Liver (tissue), 10 donors: ENCODE measurements at places on chromosomes 3 and 15.

- no peak for DNase-seq
Measured at GRCh38 chr3:127006781-127007436, 24.0 kb downstream of the PLXNA1 start.

DNA sequence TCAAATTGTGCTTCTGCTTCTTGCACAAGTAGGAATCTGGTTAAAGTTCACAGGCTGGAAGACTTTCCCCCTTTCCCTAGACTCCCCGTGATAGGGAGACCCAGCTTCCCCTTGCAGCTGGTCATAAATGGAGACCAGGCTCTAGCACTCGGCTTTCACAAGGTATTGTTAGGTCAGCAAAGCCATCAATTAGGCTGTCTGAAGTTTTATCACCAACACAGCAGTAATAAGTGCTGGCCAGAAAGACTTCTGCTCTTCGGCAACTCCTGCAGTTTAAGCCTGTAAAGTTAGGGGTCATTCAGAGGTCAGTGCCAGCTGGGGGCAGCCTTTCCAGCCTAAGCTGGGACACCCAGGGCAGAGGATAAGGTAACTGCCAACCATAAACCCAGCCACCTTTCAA lies 203.4 kb downstream of the MEIS2 start:
- no peak for DNase-seq

- no peak for DNase-seq
Measured at GRCh38 chr3:74808506-74809275, 194.2 kb upstream of the CNTN3 start.

- peak; percentile 53 for DNase-seq
Measured at GRCh38 chr3:126474498-126475412, 936 bp downstream of the ZXDC start.

DNA sequence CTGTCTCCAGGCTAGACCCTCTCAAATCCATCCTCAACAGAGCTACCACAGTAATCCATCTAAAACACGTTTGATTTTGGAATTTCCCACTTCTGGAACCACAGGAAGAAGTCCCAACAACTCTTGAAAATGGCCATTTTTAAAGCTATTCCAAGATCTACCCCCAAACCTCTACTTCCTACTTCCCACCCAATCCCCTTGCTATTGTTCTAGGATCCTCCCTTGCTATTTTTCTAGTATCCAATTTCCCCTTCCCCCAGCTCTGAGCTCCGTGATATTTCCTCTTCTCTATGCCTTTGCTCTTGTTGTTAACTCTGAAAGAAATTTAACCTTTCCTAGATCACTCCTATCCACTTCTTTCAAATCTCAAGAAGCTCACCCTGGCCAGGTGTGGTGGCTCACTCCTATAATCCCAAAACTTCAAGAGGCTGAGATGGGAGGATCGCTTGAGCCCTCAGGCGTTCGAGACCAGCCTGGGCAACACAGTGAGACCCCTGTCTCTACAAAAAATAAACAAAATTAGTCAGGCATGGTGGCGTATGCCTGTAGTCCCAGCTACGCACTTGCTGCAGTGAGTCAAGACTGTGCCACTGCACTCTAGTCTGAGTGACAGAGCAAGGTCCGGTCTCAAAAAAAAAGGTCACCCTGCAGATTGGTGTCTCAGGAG lies 13.0 kb downstream of the UACA start:
- no peak for DNase-seq

DNA sequence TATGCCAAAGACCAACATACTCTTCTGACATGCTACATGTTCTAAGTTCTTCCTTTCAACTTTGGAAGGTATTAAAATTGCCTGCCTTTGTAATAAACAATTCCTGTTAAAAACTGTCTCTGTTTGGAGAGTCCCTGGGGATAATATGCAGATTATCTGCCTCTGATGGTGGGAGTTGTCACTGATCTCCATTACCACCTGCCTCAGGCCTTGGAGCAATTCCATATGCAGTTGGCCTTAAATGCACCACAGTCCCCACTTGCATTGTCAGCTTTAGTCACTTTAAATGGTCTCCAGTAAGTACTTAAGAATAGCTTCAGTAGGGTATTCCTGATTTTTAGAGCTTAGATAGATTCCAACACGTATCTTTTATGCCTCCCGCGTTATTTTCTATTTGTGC lies 121.1 kb upstream of the GOLIM4 start:
- no peak for DNase-seq

GRCh38 chr3:187920913-187921312 lies 175.6 kb upstream of the BCL6 start:
- no peak for DNase-seq

GRCh38 chr3:154111365-154111935 lies 9.7 kb upstream of the ARHGEF26 start:
- no peak for DNase-seq

DNA sequence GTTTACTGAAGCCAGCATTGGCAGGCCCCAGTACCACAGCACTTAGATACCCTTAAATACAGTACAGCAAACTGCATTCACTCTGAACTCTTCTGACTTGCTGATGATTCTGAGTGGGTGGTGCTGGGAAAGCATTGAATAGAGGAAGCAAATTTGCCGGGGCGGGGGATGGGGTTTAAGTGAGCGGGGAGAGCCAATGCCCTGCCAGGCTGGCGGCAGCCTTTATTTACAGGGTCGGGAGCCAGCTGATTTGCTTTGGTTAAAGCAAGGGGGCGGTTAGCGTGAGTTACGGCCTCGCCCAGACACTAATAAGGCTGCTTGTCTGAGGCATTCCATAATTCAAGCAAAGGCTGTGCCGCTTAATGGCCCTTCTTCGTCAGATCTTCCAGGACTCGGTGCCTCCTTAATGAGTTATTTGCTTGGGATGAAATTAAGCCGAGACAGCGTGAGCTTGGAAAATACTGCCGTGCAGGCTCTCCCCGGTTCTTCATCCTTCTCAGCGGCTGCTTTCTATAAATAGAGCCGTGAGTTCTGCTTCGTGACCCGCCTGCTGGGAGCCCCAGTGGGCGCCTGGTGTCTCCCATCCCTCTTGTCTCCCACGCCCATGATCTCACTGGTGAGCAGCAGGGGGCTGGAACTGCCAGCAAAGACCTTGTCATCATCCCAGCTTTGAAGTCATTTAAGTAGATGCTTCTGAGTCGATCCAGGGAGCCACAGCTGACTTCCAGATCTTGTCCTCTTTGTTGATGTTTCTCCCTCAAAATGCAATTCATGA lies 25.8 kb downstream of the SPSB4 start:
- DNase-seq = peak; percentile 40

DNA sequence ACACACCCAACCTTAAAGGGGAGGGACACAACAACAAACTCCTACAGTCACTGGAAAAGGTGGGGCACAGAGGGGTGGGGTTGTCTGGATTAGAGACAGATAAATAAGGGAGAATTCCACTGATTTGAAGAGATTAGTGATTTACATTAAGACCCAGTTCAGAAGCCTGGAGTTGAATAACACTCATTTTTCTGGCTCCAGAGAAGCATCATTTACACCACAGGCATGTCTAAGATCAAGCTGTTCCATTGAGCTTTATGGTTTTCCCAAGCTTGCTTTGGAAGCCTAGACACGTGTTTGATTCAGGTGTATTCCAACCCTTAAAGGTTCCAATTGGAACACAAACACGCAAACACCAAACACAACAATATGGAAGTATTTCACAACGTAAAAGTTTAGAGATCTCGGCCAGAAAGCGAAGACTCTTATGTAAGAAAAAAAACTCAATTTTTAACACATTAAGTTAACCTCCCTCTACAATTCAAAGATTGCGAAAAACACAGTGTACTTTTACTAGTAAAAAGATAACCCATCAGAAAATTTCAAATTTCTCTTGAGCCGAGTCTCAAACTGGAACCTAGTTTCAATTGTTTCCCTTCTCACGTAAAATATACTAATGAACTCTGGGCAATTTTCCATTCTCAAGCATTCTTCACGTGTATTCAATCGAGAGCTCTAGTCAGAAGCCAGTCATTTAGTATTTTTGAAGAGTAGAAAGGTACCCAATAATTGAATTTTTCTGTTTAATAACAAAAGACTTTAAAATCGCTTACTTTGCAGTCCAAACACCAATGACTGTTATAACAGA lies 2.1 kb downstream of the TRA2B start:
- no peak for DNase-seq

DNA sequence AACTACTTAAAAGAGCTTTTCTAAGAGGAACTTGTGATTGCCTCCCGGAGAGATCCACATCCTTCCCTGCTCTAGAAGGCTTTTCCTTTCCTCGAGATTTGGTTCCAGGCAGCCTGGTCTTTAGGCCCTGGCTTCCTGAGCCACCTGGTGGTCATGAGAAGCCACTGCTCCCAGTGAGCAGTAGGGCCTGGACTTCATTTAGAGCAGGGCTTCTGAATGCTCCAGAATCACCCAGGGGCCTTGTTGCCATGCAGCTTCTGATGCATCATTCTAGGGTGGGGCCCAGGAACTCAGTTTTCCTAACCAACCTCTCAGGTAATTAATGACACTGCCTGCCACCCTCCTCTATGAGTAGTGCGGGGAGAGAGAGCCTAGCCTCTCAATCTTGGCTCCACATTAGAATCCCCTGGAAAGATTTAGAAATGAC lies 29.6 kb downstream of the PSMD6 start:
- peak; percentile 54 for DNase-seq

- no peak for DNase-seq
Measured at GRCh38 chr3:148178503-148178902, 519.2 kb upstream of the AGTR1 start.

GRCh38 chr3:127629467-127630403 lies 750 bp downstream of the PODXL2 start:
- DNase-seq = no peak

GRCh38 chr3:146845361-146845760 lies 240.2 kb upstream of the PLSCR5 start:
- DNase-seq = no peak

GRCh38 chr3:52663098-52663497 lies 22.6 kb downstream of the PBRM1 start:
- no peak for DNase-seq

- DNase-seq = no peak
Measured at GRCh38 chr15:89905846-89906378, 6.8 kb downstream of the ARPIN start.

DNA sequence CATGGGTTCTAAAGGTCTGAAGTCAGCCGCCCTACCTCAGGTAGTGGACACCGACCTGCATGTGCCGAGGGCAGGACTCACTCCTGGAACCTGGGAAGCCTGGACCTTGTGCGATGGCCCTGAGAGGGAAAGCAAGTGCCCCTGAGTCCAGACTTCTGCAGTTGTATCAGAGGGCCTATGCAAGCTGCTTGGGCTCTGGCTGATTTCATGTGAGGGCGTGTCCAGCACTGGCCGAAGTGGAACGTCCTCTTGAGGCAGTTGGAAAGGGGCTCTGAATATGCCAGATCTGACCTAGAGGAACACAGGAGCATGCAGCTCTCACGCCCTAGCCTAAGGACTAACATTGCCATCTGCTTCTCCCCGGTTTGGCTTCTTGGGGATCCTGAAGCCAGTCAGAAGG lies 2.5 kb upstream of the CAMP start:
- DNase-seq = no peak

DNA sequence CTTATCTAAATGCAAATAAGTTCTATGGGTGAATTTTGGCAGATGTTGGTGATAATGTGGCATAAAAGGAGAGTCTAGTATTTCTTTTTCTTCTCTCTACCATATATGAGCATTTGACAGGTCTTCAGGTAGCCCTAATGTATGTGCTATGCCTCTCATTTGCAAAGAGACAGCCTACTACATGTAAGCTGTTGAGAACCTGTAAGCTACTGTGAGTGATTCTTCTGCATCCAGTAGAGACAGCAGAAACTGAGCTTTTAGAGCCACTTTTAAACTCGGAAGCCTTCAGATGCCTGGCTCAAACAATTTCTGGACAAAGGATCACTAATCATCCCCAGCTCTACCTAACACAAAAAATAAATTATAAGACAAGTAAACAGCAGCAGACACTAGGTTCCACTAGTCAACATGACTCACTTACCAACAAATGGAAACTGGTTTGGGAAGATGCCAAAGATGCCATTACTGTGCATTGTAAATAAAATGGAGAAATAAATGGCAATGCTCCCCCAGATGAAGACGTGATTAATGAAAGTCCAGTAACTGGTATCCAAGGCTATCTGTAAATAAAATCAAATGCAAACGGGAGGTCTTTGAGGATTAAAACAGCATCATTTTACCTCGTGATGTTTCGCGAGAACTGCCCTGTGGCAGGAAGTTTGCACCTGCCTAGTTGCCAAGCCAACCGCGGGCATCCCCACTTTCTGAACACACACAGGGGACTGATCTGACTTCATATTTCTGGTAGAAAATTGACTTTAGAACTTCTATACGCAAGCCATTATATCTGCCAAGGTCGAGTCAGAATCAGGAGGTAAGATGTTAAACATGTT lies 245.3 kb downstream of the DTWD1 start:
- no peak for DNase-seq

GRCh38 chr15:44250566-44251205 lies 37.8 kb upstream of the GOLM2 start:
- no peak for DNase-seq

- DNase-seq = no peak
Measured at GRCh38 chr15:72751751-72752455, 31.7 kb downstream of the ADPGK start.

- DNase-seq = no peak
Measured at GRCh38 chr15:69149803-69150202, 10.6 kb upstream of the GLCE start.

DNA sequence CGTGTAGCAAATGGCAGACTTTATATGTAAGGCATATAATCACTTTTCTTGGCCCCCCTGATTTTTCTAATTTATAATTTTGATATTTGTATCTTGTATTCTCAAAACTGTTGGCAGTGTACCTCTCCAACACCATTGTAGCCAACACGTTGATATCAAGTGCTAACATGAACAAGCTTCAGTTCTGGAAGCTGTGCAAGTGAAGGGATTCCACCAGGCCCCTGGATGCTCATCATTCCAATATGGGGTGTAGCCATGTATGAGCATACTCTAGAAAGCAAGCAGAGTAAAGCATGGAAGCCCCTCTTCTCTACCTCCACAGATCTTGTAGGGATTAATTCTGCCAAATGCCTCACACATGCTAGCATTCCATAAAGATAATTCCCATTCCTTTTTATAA lies 211.3 kb downstream of the MYRIP start:
- no peak for DNase-seq

- peak; percentile 34 for DNase-seq
Measured at GRCh38 chr15:31306426-31307269, 20.0 kb upstream of the KLF13 start.

GRCh38 chr3:150050510-150050909 lies 79.8 kb upstream of the PFN2 start:
- no peak for DNase-seq

DNA sequence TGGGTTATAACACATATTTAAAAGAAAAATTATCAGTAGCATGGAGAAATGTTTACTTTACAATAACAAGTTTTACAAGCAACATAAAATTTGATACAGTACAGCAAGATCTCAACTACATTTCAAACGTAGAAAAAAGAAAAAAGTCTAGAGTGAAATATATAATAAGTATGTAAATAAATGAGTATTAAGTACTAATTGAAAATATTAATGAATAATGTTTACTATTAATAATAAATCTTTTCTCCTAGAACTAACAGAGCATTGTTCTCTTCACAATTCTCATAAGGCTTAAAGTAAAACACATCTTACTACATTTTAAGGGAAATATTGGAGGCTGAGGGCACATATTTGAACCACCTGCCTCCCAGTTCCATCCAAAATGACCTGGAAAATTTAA lies 72.1 kb downstream of the TMEM212 start:
- no peak for DNase-seq

GRCh38 chr3:120284747-120285507 lies at the start of gene GPR156:
Gene GPR156, minus strand, starts transcription at chr3:120285222. Its CDS starts 41,124 bp downstream, at chr3:120244098.
- no peak for DNase-seq
